Fibroblast of mammary gland (primary cell): ENCODE measurements at places on chromosomes 7 and 10.

DNA sequence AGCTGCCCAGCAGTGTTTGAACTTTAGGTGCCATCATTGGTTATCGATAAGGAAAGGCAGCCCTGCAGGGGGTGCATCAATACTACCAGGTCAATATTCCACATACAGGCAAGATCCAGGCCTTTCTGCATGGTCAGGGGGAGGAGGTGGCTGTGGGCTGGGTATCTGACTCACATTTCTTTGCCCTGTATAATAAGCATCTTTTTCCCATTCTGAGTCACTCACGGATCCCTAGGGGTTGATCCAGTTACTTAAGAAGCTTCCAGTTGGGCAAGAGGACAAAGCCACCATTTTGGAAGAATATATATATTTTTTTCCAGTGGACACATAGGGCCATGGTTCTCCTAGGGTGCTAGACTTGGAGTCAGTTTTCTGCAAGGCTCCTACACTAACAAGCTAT, 114.2 kb upstream of the HABP2 start:
- peak; percentile 92 for DNase-seq

DNA sequence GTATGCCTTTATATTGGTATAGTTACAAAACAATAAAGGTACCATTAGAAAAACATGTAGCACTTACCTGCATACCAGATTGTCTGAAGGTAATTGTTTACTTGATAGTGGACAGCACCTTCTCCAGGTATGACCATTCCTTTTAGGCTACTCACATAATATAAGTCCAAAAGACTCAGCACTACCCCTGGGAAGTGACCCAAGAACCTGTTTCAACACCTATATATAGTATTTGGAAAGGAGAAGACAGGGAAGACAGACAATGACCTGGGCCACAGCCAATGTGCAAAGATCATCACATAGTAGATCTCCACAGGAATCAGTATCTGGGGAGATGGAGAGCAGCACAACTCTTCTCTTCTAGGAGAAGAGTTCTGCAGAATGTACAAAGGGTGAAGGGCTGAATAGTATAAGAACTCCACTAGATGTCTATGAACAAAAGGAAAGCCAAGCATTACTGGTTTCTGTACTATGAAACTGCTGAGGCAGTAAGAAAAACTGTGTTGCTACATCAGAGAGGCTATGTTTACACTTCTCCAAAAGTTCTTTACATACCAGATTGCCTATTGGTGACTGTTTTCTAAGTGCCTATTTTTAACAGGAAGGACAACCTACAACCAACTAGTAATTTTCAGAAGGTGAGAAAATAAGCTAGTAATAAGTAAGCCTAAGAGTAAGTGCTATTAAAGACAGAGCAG, 159.2 kb downstream of the BTAF1 start:
- DNase-seq, result no peak

GRCh38 chr7:150450491-150451001, at the start of gene GIMAP8:
GIMAP8 (plus strand) TSS chr7:150450630; CDS start chr7:150466699, 16,069 bp downstream.
- no peak for DNase-seq

- no peak for DNase-seq
Measured at GRCh38 chr7:67462781-67463191, 466.2 kb downstream of the TYW1 start.

- DNase-seq, result no peak
Measured at GRCh38 chr10:131575877-131576276, 264.4 kb upstream of the TCERG1L start.

DNA sequence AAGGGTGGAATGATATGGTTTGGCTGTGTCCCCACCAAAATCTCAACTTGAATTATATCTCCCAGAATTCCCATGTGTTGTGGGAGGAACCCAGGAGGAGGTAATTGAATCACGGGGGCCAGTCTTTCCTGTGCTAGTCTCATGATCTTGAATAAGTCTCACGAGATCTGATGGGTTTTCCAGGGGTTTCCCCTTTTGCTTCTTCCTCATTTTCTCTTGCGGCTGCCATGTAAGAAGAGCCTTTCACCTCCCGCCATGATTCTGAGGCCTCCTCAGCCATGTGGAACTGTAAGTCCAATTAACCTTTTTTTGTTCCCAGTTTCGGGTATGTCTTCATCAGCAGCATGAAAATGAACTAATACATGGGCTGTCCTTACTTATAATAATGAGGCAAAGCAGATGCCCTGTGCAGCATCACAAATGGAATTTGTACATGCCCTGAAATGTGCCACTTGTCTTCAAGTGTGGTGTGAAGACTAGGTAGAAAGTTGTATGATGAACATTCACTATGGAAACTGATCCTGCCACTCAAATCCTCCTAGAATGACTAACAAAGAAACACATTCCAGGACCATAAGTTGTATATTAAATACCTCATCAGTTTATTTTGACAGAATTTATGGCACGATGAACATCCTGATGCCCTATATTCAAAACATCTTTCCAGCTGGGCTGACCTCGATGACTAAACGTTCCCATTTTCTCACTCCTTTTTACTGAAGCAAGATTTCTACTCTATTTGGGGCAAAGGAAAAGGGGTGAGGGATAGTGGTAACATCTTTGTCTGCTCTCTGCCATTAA, 122.8 kb upstream of the CTTNBP2 start:
- DNase-seq, result no peak

GRCh38 chr10:29880856-29881255, 178.5 kb downstream of the JCAD start:
- no peak for DNase-seq

GRCh38 chr10:5814110-5815107, 1.2 kb upstream of the GDI2 start:
- DNase-seq, result peak; percentile 67

- DNase-seq, result no peak
Measured at GRCh38 chr10:47423476-47423875, 39.4 kb upstream of the ZNF488 start.

DNA sequence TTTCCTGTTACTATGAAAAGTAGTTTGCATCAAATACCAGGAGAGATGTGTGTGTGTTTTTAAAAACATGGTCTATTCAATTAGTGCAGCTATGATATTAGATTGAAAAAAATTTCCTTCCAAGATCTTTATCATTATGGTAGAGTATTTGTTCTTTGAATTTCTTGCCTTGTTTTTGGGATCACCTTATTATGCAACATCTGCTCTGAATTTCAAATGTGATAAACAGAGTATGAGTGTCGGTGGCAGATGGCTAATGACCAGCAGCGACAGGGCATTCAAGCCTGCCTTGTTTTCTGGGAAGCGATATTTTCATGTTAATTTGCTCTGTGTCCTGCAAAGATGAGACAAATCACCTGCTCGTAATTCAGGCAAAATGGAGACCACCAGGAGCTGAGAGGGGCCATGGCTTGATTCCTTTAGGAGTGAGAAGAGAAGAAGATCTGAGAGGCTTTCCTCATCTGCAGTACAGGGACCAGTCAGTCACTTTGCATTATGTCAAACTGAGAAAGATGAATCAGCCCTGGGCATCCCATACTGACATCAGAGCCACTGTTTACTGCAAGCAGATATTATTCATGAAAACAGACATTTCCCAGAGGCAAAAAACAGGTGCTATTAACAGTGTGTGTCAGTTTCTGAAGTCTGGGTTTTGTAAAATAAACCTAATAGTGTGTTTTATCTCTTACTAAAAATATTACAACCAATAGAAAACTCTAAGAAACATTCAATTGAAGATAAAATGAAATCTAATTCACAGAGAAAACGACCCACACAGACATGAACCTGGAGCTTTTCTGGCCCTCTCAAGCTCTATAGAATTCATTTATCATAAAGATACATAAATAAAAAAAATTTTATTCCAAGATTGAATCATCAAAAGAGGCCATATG, 67.6 kb downstream of the CDK6 start:
- DNase-seq, result peak; percentile 76

GRCh38 chr7:128831178-128831993, 1.2 kb downstream of the FLNC start:
- peak; percentile 50 for DNase-seq

DNA sequence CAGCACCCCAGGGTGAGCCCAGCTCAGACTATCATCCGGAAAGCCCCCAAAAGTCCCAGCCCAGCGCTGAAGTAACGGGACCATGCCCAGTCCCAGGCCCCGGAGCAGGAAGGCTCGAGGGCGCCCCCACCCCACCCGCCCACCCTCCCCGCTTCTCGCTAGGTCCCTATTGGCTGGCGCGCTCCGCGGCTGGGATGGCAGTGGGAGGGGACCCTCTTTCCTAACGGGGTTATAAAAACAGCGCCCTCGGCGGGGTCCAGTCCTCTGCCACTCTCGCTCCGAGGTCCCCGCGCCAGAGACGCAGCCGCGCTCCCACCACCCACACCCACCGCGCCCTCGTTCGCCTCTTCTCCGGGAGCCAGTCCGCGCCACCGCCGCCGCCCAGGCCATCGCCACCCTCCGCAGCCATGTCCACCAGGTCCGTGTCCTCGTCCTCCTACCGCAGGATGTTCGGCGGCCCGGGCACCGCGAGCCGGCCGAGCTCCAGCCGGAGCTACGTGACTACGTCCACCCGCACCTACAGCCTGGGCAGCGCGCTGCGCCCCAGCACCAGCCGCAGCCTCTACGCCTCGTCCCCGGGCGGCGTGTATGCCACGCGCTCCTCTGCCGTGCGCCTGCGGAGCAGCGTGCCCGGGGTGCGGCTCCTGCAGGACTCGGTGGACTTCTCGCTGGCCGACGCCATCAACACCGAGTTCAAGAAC, 1.1 kb downstream of the VIM start:
- DNase-seq, result peak; percentile 89

GRCh38 chr10:102783568-102783967, 39.8 kb downstream of the WBP1L start:
- DNase-seq, result peak; percentile 43

DNA sequence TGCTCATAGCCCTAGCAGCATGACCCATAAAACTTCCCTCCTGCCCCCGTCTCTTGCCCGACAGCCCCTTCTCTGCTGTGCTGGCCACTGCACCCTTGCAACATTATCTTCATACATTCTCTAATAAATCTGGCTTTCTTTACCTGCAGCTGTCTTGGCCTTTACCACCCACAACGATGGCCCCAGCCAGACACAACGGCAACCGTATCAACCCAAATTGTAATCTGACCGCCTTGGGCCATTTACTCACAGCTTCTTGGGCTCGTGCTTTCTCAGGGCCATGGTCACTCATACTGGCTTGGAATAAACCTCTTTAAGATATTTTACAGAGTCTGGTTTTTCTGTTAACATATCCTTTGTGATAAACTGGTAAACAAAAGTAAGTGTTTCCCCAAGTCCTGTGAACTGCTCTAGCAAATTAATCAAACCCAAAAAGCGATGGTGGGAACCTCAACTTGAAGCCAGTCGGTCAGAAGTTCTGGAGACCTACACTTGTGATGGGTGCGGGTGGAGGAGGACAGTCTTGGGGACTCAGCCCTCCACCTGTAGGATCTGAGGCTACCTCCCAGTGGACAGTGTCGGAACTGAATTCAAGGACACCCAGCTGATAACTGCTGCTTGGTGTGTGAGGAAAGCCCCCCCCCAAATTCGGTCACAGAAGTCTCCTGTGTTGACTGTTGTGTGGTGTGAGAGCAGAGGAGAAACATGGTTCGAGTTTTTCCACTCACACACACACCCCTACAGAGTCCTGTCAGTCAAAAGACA, 87.6 kb upstream of the ATP6V0A4 start:
- DNase-seq, result no peak

- no peak for DNase-seq
Measured at GRCh38 chr7:79730971-79731370, 277.5 kb upstream of the MAGI2 start.

GRCh38 chr10:5376450-5376849, 11.7 kb downstream of the UCN3 start:
- no peak for DNase-seq

DNA sequence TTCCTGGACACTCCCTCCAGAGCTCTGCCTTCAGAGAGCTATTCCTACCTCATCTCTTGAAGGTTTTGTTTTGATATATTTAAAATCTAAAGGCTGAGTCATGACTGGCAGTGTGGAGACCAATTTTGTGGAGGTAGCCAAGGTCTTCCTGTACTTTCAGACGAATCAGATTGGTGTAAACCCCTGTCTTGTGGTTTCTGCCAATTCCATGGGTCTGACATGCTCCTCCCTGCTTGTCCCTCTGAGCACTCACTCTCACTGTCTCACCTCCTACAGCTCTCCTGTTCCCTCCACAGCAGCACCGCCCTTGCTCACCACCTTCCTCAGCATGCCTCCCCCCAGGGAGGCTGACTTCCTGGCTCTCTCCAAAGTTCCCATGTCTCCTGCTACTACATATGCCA, 179.8 kb downstream of the NPSR1 start:
- DNase-seq, result no peak

DNA sequence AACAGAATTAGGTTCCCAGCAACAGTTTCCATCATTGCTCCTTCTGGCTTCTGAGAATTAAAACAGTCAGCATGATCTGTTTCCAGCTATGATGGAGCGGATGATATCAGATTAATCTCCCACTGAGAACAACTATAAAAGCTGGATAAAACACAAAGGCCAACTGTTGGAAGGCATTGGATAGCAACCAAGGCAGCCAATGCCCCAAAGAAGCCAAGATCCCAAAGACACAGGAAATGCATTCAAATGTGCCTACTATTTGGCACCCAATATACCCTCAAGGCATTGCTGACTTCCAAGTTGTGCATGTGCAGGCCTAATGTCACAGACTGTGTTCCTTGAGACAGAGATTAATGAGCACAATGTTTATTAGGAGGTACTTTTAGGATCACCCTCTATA, 259.3 kb downstream of the ARHGAP12 start:
- no peak for DNase-seq

GRCh38 chr7:84040355-84040754, 154.2 kb downstream of the SEMA3A start:
- DNase-seq, result no peak
